Fibroblast of lung (primary cell): ENCODE measurements at places on chromosomes 7 and 10. TPM values are rescaled to one million over a fixed set of nuclear protein-coding genes. Genes with fewer than 3 reads are reported as not detected.

The TAC1 gene
- under 0.01 and 0.33 TPM in 2 replicates for total RNA-seq

The ZNF248 gene
- 10.3 and 10.9 TPM in 2 replicates for total RNA-seq

The TFAM gene
- 19.5 and 21.1 TPM in 2 replicates for total RNA-seq

The CDK5 gene
- 25.9 and 27.7 TPM in 2 replicates for total RNA-seq

The SKIDA1 gene
- 0.50 and 0.51 TPM in 2 replicates for total RNA-seq

The CLDN15 gene
- total RNA-seq: 2.6 and 3.1 TPM in 2 replicates

The PDE6C gene
- total RNA-seq: not detected in 2 replicates

The HOXA6 gene
- 3.6 and 4.4 TPM in 2 replicates for total RNA-seq

The PRPF18 gene
- total RNA-seq: 30.1 and 36.5 TPM in 2 replicates

The PHYHIPL gene
- total RNA-seq: not detected in 2 replicates

The HMX3 gene
- total RNA-seq: not detected in 2 replicates

The OPALIN gene
- total RNA-seq: not detected in 2 replicates

The HABP2 gene
- total RNA-seq: not detected in 2 replicates

The TPST1 gene
- 151 and 189 TPM in 2 replicates for total RNA-seq

The ERVW-1 gene
- total RNA-seq: not detected in 2 replicates
